ENCODE measurements at places on chromosomes 4 and X.

GRCh38 chr4:129334136-129334535, 238.2 kb downstream of the C4orf33 start:
- no peak for DNase-seq

GRCh38 chr4:89645482-89645881, 191.5 kb downstream of the SNCA start:
- DNase-seq: no peak

DNA sequence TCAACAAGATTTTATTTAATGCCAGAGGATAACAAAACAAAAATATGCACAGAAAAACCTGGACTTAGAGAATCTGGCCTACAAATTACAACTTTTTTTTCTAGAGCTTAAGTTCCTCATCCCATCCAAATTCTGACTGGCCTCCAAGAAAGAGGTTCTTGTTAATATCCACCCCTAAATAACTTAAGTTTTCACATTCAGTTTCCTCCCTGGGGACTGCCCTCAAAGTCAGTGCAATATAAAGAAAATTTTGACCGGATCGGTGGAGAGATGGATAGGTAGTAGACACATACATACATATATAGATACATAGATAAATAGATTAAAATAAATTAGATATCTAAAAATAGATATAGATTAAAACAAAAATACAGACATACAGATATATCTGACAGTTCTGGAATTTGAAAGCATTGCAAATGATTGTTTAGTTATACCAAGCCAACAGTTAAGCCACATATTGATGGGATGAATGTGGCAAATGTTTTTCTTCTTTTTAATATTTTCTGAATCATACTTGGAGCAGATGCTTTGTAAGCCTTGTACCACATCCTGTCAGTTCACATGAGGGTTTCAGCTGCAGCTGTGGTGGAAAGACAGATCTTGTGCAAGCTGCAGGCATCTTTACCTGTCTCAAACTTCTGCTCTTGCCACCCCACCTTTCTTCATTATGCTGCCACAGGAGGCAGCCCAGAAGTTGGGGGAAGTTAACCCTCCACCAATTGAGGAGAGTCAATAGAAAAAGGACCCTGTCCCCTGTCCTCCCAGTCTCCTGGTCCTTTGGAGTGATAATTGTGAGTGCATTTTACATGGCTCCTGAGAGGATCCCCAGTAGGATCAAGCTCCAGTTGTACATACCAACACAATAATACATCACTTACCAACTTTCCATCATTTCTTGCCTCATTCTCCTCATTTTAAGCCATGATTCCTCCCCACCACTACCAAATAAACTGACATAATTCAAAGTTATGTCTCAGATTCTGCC, 58.5 kb upstream of the PRDM8 start:
- DNase-seq: peak; percentile 9

DNA sequence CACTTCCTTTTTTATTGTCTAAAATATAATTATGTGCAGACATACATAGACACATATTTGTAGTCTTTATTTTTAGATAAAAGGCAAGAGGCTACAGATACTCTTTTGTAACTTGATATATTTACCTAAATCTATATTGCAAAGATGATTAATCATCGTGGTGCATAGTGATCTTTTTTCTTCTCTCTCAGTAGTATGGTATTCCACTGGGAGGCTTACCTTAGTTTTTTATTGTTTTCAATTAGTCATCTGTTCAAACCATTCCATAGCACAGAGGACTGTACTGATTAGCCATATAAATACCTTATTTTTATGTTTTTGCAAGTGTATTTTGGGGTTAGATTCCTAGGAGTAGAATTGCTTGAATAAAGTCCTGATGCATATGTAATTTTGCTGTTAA, 619.7 kb downstream of the GRXCR1 start:
- DNase-seq: no peak

- DNase-seq: no peak
These were observed 48.1 kb upstream of the HMX1 start for GRCh38 chr4:8919651-8920288.

- no peak for DNase-seq
These were observed 61.3 kb downstream of the CLDN34 start for GRCh38 chrX:10028283-10029104.

GRCh38 chrX:13090339-13091110, 46.1 kb upstream of the FAM9C start:
- no peak for DNase-seq

- no peak for DNase-seq
These were observed 150.8 kb upstream of the DIPK2B start for GRCh38 chrX:45351478-45351877.

DNA sequence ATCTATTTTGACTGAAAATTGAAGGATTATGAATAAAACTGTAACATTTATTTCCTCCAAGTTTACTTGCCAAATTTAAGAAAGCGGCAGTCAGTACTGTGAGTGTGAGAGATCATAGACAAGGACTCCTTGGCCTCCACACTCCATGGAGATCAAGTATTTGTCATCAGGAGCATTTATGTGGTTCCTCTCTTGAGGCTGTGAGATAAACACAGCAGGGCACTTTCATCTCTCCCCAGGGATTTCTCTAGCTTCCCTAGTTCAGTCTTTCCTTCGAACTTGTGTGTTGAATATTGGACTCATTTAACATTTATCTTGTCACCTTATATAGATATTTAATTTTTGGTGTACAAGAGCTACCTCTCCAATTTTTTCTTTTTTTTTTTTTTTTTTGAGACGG, 40.8 kb downstream of the PDE5A start:
- DNase-seq: no peak

DNA sequence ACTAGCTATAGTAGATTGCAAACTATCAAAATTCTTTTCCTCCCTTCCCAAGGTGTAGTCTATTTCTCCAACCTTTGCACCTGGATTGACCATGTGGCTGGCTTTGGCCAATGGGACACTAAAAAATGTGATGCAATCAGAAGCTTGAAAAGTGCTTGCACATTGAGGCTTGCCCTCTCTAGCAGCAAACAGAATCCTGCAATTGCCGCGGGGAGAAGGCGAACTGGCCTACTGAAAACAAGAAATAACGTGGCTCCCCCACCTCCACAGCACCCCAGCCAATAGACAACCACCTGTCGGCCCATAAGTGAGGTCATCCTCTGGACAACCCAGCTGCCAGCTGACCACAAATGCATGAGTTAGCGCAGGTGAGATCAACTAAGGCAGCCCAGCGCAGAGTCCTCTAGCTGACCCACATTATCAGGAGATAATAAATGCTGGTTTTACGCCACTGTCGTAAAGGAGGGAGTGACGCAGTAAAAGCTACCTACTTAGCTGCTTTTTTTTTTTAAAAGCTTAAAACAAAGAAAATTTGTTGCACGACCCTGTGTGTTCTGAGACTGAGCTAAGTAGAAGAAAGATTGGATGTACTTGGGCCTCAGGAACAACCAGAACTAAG, 95.2 kb downstream of the GK start:
- DNase-seq: no peak

GRCh38 chrX:104318330-104319009, 63.7 kb upstream of the ESX1 start:
- no peak for DNase-seq

DNA sequence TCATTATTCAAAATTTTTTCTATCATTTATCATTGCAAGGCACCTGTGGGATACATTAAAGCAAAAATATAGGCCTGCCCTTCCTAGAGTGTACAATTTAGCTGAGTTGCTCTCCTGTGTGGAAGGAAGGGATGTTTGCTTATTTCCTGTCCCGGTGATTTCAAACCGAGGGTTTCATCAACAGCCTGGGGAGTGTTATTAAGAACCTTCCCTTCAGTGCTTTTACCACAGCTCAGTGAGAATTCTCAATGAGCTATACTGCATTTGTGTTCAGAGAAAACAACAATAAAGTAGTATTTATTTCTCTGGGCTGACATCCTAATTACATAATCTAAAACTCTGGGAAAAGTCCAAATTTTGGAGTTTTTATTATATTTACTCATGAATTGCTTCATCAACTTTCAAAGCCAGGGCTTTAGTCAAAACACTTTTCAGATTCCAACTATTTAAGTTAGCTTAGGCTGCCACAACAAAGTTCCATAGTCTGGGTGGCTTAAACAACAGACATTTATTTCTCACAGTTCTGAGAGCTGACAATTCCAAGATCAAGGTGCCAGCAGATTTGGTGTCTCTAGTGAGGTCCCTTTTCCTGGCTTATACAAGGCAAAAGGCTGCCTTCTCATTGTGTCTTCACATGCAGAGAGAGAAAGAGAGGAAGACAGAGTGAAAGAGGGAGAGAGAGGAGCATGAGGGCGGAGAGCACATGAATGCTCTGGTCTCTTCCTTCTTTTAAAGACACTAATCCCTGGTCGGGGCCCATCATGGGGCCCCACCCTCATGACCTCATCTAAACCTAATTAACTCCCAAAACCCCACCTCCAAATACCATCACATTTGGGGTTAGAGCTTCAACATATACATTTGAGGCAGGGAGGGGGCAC, 62.6 kb downstream of the MMRN1 start:
- DNase-seq: no peak

GRCh38 chrX:41110801-41111625, 25.8 kb downstream of the USP9X start:
- DNase-seq: no peak

DNA sequence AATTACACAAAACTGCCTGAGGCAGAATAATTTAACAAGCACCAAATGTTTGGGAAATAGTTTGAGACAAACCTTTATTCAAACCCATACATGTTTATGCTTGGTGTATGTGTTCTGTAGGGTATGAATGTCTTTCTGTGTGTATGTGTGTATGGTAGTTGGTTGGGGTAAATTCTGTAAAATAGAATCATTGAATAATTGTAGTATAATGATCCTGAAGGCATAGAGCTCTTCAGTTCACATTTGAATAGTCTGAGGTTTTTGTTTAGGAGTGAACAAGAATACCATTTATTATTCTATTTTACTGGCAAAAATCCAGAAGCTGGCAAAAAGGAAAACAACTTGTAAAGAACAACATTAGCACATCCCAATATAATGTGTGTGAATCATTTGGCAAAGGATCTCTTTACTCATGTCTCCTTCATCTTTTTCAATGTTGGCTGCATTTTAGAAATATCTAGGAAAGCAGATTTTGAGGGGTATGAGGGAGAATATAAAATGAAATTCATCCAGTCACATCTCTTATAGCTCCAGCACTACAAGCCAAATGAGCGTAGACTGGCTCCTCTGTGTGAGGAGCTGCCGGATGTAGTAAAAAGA, 360.0 kb downstream of the CHIC1 start:
- no peak for DNase-seq

DNA sequence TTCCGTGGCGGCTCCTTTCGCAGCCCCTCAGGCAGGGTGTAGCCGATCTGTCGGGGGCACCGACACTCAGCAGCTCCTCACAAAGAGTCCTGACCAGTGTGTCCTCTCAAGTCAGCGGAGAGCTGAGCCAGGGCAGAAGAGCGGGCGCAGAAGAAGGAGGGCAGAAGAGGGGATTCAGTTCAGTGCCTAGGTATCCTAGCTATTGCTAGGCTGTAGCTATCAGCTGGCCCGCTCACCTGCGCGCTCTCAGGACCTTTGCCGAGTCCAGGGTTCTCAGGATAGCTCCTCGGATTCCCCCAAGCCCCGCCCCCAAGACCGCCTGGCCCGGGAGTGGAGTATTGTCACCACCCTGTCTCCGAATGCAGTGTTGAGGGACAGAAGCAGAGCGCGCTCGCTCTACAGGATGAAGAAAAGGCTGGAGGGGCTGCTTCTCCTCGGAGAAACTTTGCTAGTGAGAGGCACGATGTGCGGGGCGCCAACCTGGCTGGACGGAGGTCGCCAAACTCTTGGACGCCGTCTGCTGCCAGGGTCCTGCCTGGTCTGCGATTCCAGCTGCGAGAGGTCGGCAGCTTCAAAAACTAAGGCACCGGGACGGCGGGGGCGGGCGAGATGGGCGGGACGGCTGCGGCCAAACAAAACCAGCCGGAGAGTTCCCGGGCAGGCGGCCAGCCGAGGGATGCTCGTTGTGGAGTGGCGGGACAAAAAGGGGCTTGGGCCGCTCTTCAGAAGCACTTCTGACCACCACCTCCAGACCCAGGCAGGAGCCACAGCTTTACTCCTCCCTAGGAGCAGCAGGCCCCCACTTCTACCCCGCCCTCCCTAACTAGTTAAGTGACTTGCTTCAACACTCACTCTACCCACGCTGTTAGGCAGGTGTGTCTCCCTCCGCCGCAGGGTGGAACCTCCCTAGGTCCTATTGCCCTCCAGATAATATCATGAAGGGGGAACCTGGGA, at the start of gene XKRX:
TSS of gene XKRX (minus strand) at position 258 of the 954 bp plus-strand sequence. CDS start 613 bp downstream, outside the sequence.
- DNase-seq: peak; percentile 17

DNA sequence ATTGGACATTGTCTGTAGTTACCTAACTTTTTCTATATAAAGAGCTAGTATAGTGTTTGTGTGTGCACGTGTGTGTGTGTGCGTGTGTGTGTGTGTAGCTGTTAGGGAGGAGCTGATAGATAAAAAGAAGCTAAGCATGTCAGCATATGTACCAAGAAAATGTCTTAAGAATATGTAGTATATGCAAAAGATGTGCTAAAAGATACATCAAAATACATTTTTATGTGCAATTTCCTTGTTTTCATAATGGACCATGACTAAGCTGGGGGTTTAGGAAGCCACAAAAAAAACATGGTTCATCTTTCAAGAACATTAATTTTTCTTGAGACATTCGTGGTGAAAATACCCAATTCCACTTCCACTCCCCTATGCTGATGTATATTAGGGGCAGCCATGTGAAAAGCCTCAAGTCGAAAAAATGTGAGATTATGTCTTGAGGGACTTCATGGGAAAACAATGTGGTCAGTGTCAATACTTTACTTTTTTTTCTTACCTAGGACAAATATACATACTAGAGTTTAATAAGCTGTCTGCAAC, 1599.7 kb downstream of the ARAP2 start:
- no peak for DNase-seq

DNA sequence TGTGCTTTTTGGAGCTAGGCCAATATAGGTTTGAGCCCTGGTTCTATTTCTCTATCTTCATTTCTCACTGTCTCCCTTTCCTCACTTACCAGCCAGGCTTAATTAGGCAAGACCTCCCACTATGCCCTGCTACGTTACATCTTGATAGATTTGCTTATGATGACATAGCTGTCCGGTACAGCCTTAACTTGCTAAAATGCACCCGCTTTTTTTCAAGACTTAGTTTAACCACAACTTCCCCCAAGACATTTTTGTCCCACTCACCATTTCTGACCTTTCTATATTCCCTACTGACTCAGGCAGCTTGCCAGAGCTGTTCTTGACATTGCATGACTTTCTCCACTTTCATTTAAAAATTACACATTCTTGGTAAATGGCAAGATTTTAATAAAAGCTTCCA, 152.6 kb downstream of the MID1 start:
- DNase-seq: no peak

GRCh38 chrX:47097018-47097417, 18.8 kb downstream of the RGN start:
- DNase-seq: no peak

- DNase-seq: no peak
These were observed 89.6 kb upstream of the MTM1 start for GRCh38 chrX:150478496-150479492.

- no peak for DNase-seq
These were observed 86.7 kb upstream of the MAGEA4 start for GRCh38 chrX:151825925-151826485.

DNA sequence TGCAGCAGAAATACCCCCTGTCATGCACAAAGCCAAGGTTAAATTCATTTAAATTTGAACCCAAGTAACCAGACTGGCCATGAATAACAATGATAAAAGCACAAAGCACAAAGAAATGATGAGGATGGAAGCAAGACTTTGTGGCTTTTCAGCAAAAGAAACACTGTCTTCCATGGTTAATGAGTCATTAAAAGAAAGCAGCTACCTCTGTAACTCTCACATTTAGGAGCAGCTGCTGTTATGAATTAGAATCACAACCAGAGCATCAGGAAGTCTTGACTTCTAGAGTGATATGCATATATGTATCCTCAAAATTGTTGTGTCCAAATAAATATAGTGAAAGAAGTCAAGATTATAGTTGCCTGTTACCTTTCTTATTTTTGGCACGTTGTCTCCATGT, 70.7 kb upstream of the RPS6KA6 start:
- no peak for DNase-seq

GRCh38 chr4:107255596-107255995, 219.5 kb upstream of the DKK2 start:
- no peak for DNase-seq
